EL (cell line): ENCODE measurements at places on chromosomes 7 and 10.

- no peak for DNase-seq
Measured at GRCh38 chr10:121362026-121362425, 236.2 kb downstream of the FGFR2 start.

- peak; percentile 57 for DNase-seq
Measured at GRCh38 chr7:130910949-130911944, 177.2 kb upstream of the KLF14 start.

DNA sequence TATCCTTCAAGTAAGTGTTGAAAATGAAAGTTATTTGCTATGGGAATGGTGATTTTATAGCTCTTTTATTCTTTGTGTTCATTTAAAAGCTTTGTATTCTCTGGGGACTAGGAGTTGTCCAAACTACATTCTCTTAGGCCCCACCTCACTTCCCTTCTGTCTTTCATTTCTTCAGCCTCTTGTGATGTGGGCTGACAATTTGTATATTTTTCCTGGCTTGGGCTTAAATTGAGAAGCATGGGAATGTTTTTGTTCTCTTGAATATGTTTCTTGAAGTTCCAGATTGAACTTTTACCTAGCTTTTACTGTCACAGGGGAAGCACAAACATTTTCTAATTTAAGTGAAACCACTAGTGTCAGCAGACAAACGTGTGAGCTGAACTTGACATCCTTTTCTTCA, 27.9 kb downstream of the BBS9 start:
- DNase-seq = no peak

DNA sequence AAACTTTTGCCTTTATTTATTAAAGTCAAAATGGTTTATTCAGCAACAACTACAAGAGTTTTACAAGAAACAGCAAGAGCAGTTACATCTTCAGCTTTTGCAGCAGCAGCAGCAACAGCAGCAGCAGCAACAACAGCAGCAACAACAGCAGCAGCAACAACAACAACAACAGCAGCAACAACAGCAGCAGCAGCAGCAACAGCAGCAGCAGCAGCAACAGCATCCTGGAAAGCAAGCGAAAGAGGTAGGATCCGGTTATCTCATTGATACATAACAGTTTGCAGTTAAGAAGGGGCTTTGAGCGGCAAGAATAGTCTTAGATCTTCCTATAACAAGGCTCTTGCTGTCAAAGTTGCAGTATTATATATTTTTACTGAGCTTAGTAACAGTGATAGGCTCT, 215.1 kb downstream of the FOXP2 start:
- DNase-seq = no peak

DNA sequence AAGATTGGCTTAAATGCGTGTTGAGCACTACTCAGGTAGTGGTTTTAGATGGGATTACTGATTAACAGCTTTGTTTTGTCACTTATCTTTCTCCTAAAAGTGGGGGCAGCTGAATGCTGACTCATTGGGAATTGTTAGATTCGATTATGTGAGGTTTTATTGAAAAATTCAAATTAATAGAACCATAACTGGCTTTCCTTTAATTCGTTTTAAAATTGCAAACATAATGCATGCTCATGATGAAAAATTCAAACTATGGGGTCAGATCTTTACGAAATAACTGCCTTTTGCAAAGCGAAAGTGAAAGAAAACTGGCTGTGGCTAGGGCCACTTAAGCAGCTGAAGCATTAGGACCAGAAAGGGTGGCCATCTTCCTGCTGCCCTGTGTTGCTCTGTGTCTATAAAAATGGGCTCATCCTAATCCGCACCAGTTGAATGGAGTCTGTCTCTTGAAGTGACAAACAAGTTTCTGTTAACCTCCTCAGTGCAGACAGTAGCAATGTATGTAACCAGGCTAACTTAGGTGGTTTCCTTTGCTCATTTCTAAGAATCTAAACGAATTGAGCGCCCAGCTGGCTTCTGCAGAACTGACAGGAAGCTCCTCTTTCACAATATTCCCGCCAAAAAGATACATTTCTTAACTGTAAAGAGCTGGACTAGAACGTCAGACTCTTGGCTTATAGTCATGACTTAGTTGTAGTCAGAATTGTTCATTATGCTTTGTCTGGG, 27.8 kb downstream of the DENND10 start:
- DNase-seq = peak; percentile 31

DNA sequence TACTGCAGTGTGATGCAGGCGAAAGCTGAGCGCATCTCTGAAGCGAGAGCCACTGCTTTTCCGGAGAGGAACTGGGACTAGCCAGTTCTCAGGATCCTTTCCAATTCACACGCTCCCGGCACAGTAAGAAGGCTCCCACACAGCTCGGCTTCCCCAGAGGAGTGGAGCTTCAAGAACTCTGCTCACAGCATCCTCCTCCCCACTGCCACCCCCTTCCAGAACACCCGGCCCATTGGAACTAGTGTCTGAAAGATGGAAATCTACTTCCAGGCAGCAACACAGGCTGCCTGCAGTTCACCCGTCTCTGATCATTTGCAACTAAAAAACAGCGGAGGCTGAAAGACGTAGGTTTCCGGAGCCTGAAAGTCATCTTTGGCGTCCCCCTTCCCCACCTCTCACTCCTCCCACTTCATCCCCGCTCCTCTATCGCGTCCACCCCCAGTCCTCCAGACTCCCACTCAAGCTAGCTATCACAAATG, at the start of gene DGKB:
TSS of gene DGKB (minus strand) at position 163 of the 479 bp plus-strand sequence.
- DNase-seq = peak; percentile 29

- peak; percentile 53 for DNase-seq
Measured at GRCh38 chr7:28958235-28958979, at the start of gene TRIL. TSS of gene TRIL (minus strand) at chr7:28958330. CDS start at chr7:28958046, 284 bp downstream.

DNA sequence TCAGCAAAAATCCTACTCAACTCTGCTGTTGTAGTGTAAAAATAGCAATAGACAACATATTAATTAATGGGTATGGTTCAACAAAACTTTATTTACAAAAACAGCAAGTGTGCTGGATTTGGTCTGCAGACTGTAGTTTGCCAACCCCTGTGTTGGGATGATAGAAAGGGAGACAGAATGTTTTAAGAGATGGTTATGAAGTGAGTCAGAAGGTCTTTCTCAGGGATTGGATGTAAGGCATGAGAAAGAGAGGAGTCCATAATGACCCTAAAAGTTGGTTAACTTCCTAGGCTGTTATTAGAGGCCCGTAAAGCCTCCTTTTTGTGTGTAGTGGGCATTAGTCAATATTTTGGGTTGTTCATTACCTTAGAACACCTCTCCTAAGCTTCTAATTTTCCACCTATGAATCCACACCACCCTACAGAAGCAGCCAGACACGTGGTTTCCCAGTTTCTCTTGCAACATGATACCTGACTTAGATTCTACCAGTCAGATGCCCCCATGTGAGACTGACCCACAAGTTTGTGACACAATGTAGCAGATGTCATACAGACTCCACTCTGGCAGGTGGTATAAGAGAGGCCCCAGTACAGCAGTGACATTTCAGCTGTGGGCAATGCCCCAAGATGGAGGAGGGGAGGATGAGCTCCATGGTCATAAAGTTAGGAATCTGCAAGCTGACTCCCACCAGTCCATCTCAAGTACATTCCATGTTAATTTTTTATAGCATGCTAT, 1015.6 kb downstream of the KCNMA1 start:
- peak; percentile 21 for DNase-seq

GRCh38 chr10:95796504-95796903, 40.5 kb downstream of the ENTPD1 start:
- DNase-seq = no peak

DNA sequence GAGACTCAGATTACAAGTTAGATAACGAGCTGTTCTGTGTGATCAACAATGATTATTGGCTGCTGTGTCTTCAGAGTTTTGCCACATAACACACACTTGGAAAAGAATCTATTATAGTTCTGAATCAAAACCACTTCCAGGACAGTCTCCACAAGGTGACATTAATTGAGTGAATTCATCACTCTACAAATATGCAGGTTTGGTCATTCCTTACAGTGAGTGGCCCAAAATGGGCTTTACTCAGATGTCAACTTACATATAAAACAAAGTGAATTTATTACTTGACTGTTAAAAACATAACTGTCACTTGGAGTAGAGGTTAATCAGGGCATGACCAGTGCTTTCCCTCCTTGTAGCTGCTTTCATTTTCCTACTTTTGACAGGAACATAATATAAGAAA, 984.3 kb downstream of the REEP3 start:
- no peak for DNase-seq

GRCh38 chr7:21108182-21108581, 319.7 kb upstream of the SP4 start:
- DNase-seq = no peak

DNA sequence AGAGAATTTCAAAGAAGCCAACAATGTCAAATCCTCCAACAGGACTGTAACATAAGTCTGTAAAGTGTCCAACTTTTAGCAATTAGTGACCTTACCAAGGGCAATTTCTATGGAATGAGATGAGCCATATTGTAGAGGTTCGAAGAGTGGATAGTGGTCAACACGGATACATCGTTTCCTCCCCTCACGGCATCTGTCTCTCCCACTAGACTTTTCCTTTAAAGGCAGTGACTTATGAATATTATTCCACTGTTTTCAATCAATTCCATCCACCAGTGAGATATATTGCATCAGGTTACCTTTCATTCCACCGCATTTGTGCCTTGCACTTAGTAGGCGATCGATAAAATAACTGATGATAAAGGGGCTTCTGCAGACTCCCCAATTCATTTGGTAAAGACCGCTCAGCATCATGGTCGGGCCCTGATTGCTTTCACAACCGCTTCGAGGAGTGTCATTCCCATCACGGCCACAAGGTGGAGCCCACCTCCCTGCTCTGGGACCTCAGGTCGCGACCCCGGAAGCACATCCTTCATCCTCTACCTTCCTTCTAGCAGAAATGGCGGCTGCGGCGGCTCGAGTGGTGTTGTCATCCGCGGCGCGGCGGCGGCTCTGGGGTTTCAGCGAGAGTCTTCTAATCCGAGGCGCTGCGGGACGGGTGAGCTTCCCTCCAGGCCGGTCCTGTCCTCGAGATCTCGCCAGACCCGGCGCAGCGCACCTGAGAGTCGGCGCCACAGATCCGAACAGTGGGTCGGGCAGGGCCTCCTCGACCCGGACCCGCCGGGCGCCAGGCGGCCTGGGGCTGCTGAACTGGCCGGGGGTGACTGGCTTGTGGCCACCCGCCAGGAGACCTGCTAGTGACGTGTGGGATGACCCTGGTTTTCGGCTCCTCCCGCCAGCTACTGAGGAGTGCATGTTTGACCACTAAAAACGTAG, at the start of gene PMPCB:
TSS of gene PMPCB (plus strand) at position 535 of the 936 bp plus-strand sequence. CDS start at position 560, 25 bp downstream.
- peak; percentile 91 for DNase-seq

DNA sequence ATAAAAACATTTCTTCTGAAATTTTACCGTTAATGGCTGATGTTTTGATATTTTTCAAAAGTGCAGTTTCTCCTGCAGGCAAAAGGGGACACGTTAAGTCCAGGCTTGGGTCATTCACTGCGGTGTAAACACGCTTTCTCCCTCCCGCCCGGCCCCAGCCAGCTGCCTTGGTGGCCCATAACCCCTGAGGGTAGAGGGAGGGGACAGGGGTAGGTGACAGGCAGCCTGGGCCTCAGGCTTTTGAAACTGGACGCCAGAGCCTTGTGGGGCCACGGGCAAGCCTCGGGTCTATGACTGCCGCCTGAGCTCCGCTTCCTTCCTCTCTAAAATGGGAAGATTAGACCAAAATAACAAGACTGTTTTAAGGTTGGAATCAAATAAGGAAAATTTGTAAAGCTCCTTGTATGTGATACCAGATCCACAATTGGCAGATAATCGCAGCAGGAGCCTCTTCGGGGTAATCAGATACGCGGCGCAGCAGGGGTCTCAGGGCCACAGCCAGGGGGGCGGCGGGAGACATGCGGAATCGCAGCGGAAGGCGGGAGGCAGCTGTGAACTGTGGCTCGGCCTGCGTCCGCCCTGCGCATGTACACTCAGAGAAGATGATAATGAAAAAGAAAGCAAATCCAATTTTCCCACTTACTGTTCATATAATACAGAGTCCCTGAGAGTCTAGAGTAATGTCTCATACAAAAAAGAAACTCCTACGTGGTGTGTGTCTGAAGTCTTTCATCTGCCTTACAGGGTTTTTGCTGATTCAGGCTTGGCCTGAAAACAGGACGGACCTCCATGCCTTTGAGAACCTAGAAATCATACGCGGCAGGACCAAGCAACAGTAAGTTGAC, 138.3 kb downstream of the EGFR start:
- DNase-seq = no peak

GRCh38 chr7:138151731-138152577, 75.7 kb downstream of the AKR1D1 start:
- DNase-seq = peak; percentile 2

DNA sequence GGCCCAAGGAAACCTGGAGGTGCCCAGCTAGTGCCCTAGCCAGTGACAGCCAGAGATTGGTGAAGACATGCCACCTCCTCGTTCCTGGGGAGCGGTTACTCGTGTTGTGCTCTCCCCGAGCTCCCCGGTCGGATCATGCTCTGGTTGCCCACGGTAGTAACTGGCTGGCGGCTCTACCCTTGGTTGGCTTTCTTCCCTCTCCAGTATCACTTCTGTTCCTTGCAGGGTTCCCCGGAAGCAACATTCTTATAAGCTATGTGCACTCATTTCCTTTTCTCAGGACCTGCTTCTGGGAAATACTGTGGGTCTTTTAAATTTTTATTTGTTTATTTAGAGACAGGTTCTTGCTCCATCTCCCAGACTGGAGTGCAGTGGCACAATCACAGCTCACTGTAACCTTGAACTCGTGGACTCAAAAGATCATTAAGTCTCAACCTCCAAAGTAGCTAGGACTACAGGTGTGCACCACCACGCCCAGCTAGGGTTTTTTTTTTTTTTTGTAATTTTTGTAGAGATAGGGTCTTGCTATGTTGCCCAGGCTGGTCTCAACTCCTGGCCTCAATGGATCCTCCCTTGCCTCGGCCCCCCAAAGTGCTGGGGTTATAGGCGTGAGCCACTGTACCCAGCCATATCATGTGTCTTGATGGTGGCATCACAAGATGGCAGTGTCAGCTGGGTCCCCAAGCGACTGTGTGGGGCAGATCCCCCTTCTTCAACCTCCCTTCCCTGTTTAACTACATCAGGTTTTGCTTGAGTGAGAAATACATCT, 6.9 kb upstream of the CALHM1 start:
- DNase-seq = no peak

DNA sequence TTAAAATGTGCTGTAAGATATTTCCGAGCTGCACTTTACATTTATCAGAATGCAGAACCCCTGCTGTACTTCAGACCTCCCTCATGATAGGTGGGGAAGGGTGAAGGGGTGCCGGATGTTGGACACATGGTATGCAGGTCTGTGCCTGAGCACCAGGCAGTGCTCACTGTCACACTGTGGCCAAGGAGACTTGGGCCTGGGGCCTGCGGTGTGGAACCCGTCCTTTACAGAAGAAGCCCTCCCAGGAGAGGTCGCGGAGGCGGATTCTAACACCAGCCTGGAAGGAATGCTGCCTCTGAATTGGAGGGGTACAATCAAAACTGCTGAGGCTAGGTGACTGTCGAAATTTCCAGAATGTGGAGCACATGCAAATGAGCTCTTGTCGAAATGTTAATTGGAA, 34.5 kb downstream of the DNAJB6 start:
- no peak for DNase-seq

- peak; percentile 84 for DNase-seq
Measured at GRCh38 chr7:141072548-141073172, 1.2 kb upstream of the TMEM178B start.

- no peak for DNase-seq
Measured at GRCh38 chr10:48248462-48248861, 26.0 kb downstream of the FRMPD2 start.

GRCh38 chr7:37382546-37383088, 66.0 kb downstream of the ELMO1 start:
- no peak for DNase-seq
